ENCODE measurements at places on chromosomes 5 and 9.
A peak's percentile ranks its signal among the peaks of the same experiment; 100 is the strongest.

DNA sequence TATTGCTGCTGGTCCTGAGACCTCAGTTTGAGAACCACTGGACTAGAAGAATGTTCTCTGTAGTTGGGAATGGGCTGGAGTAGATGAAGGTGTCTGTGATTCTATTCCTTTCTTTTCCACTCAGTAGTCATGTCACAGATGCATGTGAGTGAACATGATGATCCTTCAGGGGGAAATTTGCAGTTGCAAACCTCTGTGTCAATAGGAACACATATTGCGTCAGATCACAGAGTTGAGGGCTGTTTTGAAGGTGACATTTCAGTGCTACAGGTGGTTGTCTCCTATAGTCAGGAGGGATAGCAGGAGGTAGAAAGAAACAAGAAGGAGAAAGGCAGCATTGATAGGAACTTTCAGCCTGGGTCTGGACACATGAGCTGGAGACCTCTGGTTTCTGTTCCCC, 239.3 kb downstream of the ARHGEF28 start:
- no peak for DNase-seq

GRCh38 chr5:159469496-159470372, 139.4 kb upstream of the IL12B start:
- DNase-seq: no peak

DNA sequence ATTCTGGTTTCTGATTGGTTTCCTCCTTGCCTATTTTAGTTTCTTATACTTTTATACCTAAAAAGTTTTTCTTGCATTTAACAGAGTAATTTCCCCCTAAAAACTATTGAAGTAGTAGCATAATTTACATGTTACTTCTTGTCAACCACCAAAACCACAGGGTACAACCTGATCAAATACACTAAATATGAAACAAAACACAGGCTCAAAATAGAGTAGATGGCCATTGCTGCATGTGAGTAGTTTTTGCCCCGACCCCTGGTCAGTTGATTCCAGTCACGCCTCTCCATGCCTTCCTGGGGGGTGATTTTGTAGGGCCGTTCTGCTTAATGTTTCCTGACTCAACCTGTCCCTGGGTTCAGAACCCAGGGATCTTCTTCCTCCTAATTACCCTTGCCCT, 101.8 kb downstream of the TLE4 start:
- no peak for DNase-seq

DNA sequence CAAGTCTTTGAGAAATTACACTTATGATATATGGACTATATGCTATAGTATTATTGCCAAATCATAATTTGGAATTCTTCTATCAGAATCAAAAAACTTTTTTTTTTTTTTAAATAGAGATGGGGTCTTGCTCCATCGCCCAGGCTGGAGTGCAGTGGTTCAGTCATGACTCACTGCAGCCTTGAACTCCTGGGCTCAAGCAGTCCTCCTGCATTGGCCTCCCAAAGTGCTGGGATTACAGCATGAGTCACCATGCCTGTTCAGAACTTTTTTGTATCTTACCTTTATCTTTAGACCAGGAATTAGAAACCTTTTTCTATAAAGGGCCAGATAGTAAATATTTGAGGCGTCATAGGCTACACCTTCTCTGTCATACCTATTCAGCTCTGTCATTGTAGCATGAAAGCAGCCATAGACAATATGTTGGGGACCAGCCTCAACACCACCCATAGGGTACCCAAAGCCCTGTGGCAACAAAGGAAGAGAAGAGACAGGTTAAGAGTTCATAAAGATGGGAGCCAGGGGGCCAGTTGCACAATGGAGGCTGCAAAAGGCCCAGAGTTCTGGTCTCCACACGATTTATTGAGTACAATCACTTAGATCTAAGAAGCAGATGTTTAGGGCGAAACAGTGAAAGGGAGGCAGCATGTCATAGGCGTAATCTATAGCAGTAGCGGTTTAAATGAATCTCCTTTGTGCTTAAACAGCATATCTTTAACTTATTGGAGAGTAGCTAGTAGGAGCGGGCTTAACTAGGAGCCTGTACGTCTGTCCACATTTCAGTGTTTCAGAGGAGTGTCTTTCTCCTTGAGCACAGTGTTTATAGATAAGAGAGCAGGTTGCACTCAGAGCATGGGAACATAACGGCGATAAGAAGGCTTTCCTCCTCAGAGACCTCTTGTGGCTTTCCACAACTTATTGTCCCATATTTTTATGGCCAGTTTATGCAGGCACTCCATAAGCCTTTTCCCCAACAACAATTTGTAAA, 12.5 kb downstream of the ECM2 start:
- DNase-seq: no peak

GRCh38 chr9:137163805-137164204, 6.0 kb downstream of the LRRC26 start:
- DNase-seq: no peak

DNA sequence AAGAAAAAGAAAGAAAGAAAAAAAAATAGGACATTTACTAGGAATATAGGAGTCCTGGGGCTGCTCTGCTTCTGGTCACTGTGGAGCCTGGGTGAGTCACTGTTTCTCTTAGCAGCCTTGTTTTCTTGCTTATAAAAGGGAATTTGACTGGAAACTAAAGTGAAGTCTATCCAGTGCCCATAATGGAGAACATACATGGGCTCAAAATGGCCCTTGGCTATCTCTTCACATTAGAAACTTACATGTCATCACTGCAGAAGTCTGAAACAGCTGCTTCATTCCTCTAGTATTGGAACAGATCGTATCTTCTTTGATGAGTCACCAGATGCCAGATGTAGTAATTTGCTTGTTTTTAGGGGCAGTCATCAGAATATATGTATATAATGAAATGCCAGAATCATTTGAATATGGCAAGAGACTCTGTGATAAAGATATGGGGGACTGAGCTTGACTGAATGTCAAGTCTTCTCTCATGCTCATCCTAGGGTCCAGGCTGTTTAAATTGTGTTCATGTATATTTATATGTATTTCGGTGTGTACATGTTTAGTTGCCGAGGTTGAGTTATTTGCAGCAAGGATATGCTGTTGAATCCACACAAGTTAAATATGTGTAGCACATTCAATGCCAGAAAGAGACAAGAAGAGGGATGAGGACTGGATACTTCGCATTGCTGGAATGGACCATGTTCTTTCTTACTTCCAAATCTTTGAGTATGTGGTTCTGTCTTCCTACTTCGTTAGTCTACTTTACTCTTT, 56.7 kb downstream of the SGCD start:
- peak; percentile 66 for DNase-seq

- DNase-seq: no peak
Measured at GRCh38 chr9:125479846-125480615, 218.4 kb downstream of the GAPVD1 start.

DNA sequence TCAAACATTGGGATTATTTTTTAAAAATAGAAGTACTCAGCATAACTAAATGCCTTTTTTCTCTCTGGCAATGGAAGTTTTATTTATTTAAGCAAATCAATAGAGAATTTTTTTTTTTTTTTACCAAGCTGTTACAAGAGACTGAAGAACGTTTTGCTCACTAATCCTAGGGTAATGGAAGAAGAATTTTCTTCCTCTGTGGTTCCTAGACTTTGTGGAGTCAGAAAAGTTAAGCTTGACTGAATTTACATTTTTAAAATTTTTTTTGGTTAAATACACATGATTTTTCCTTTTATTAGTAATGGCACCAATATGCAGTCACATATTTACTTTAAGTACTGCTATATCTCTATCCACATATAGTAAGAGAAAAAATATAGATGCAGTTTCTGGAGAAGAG, 189.8 kb downstream of the PCSK1 start:
- DNase-seq: no peak

- DNase-seq: no peak
Measured at GRCh38 chr9:75993434-75993833, 103.0 kb downstream of the PCSK5 start.

DNA sequence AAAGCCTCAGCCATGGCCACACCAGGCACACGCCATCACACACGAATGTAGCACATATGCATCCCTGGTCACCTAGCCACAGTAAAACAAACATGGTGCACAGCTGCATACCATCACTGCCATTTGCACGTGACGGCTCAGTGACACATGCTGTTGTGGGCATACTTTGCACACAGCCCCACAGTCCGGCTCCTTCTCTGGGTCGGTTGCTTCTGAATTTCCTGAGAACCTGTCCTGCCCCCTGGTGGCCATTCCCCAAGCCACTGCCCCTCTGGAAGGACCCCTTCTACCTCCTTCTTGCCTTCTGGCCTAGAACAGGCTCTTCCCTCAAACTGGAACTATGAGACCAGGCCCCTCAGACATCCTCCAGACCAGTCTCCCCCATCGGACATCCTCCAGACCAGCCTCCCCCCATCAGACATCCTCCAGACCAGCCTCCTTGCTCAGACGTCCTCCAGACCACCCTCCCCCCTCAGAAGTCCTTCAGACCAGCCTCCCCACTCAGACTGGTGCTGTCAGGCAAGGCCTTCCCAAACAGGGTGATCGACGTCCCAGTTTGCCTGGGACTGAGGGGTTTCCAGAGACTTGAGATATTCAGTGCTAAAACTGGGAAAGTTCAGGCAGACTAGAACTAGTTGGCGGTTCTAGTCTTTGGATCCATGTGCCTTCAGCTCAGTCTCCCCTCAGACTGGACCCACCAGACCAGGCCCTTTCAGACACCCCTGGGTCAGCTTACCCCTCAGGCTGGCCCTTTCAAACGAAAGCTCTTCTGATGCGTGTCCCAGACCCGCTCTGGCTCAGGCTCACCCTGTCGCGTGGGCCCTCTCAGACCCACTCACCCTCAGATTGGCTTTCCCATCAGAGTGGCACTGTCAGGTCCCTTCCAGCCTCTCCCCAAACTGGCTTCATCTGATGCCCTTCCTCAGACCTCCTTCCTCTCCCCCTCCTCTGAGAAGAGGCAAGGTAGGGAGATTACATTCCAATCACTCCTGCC, 24.3 kb upstream of the ENHO start:
- no peak for DNase-seq

GRCh38 chr9:128127568-128127989, at the start of gene PTGES2:
Gene PTGES2, minus strand, starts transcription at chr9:128127729. Its CDS starts 12 bp downstream, at chr9:128127717.
- DNase-seq: peak; percentile 8

DNA sequence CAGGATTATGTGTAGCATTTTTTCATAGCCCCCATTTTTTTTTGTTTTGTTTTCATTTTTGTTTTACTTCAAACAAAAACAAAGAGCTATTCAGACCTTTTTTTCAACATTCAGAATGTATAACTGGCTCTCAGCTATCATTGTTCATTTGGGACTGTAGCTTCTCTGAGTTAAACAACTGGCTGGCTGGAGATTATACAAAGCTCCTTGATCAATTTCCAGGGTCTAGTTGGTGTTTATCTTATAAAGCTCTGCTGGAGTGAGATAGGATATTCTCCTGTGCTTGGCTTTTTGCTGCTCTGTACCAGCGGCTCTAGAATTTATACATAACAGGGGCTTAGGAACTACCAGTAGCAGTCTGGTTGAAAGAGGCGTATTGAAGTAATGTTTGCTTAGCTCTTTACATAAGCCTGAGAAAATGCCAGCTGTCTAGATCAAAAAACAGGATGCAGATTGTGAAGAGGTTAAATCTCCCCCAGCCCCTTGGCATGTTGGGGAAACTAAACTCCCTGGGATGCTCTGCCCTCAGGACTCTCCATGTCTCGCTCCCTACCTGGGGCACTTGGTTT, 15.2 kb downstream of the GARNL3 start:
- no peak for DNase-seq

- DNase-seq: no peak
Measured at GRCh38 chr5:126927429-126927828, 102.9 kb downstream of the MARCHF3 start.

DNA sequence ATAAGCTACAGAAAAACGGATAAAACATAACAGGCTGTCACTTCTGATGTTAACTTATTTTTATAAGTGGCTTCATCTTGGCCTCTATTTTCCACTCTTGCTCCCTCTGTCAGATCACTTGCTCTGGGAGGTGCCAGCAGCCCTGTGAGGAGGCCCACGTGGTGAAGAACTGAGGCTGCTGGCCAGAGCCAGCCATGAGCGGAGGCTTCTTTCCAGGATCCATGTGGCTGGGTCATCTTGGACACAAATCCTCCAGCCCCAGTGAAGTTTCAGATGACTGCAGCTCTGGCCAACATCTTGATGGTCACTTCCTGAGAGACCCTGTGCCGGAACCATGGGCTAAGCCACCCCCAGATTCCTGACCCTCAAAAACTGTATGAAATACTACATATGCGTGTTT, 7.5 kb upstream of the CMBL start:
- DNase-seq: no peak

GRCh38 chr5:67010684-67011409, 185.8 kb downstream of the CD180 start:
- no peak for DNase-seq

GRCh38 chr9:77011973-77012821, 7.3 kb upstream of the FOXB2 start:
- no peak for DNase-seq

GRCh38 chr9:134390537-134390936, 64.3 kb downstream of the RXRA start:
- DNase-seq: no peak

GRCh38 chr9:91265514-91265913, 96.2 kb downstream of the AUH start:
- DNase-seq: no peak

- DNase-seq: no peak
Measured at GRCh38 chr5:51159164-51159563, 224.1 kb upstream of the ISL1 start.

DNA sequence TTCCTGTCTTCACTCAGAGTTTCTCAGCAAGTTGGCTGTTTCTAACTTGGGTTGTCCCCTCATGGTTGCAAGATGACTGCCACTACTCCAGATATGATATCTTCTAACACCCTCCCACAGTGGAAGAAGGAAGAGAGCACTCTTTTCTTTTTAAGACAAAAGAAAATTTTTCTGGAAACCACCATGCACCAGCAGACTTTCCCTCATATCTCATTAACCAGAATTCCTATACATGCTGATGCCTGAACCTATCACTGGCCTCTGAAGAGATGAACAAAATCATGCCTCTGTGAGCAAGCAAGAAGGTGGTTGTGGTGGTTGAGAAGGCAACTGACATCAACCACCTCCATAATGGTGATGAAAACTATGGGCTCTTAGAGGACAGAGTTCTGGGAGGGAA, 56.8 kb downstream of the FEM1C start:
- no peak for DNase-seq

GRCh38 chr5:107542428-107542827, 128.3 kb downstream of the EFNA5 start:
- no peak for DNase-seq

DNA sequence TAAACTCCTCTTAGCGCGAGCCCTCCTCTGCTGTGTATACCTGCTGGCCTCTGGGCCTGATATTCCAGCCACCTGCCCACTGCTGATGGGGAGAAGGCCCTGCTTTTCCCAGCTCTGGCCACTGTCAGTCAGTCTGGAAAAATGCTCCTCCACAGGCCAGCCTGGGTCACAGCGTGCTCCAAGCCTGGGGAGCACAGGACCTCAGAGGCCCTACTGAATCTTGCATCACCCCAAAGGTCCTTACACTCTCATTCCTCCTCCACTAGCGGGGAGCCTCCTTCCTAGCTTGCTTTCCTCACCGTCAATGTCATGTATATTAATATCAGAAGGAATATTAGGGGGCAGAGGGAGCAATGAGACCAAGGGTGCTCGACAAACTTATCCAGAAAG, 73.7 kb downstream of the SHB start:
- no peak for DNase-seq

All from BJ (cell line).